Inflammatory macrophage treated with lipopolysaccharide for 4 hours (primary cell): ENCODE measurements at places on chromosomes 5 and 9.

GRCh38 chr9:33164138-33164809 is 2.9 kb downstream of the B4GALT1 start:
- peak; percentile 74 for DNase-seq

GRCh38 chr5:177132136-177133095 is 1.2 kb upstream of the NSD1 start:
- no peak for DNase-seq

DNA sequence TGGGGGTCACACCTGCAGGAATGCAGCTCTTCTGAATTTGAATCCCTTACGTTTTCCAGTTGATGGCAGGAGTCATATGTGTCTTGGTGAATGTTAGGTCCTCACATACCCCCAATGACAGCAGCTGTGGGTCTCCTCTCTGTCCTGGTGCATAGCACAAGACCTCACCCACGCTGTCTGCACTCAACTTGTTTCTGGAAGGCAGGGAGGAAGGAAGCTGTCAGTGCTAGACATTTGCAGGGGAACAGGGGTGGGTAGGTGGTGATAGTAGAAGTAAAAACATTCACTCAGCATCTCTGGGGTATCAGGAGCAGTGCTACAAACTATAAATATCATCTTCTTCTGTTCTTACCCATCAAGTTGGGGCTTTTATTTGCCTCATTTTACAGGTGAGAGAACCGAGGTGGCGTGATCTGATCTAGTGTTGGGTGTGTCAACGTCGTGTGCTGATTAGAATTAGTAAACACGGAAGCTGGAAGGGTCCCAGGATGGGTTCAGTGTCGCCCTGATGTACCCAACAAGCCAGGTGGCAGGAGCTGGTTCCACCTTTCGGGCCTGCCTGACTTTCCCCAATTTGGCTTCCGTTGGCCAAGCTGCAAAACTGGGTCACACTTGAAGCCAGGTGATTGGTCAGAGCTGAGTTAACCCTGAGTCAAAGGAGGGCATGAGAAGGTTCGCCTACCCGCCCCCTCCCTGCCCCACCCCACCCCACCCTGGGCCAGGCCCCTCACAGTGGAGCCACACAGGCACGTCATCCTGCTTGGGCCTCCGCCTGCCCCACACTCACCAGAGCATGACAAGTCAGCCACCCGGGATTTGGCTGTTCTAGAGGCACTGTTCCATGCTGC is 15.8 kb downstream of the ERGIC1 start:
- DNase-seq: peak; percentile 73

- peak; percentile 42 for DNase-seq
These were observed 1.9 kb downstream of the GNAQ start for GRCh38 chr9:78029551-78030295.

- peak; percentile 15 for DNase-seq
These were observed 31.6 kb downstream of the TAF11L14 start for GRCh38 chr5:17665836-17666235.

DNA sequence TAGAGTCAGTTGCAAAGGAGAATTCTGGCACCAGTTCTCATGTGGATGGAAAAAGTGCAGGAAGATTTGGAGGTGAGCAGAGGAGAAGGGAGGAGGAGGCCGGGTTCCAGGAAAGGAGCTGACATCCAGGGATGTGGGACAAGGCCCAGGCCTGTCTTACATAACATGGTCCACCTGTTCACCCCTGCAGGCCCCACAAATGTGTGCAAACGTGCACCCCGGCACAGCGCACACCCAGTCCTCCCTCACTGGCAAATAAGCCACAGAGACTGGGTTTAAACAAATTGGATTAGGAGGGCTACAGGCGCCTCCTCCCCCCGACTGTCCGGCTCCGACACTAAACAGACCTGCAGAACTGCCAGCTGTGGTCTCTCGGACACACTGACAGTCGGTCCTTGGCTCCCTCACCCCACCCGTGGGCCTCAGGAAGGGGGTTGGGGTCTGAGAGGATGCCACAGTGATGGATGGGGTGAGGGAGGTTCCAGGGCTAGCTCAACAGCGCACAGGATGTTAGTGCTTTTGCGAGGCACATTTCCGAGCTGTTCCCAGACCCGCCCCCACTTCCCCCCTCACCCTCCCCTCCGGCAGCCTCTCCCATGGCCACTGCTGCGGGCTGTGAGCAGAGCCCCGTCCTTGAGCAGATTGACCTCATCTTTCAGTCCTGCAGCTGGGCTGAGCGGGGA is 43.4 kb upstream of the IL17B start:
- no peak for DNase-seq

- no peak for DNase-seq
These were observed 170.7 kb downstream of the TSSK1B start for GRCh38 chr5:113264046-113264445.

GRCh38 chr5:139037732-139038131 is 160.4 kb downstream of the SIL1 start:
- no peak for DNase-seq

- DNase-seq: peak; percentile 67
These were observed 31.8 kb upstream of the FGF1 start for GRCh38 chr5:142717582-142718215.

DNA sequence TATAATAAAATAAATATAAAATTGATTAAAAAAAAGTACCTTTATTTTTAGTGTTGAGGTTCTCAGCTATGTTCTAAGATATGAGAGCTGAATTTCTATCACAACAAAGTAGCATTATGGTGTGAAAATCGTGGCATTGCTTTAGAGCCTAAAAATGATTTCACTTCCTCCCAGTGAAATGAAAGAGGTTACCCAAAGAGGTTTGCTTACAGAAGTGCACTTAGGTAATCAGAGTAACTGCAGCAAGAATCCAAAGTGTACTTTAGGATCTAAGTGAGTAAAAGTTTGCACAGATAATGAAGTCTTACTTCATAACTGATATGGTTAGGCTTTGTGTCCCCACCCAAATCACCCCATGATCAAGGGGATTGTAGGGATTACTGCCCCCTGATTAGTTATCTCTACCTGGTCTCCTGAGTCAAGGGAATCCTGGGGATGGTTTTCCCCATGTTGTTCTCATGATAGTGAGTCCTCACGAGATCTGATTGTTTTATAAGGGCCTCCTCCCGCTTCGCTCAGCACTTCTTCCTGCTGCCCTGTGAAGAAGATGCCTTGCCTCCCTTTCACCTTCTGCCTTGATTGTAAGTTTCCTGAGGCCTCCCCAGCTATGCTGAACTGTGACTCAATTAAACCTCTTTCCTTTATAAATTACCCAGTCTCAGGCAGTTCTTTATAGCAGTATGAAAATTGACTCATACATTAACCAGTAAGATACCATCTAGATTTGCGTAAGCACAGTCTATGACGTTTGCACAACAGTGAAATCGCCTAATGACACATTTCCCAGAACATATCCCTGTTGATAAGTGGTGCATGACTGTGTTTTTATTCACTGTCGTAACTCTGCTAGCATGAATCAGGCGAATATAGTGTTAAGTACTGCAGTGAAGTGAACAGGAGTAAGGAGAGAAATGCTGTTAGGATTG is 40.3 kb upstream of the LRRC70 start:
- peak; percentile 75 for DNase-seq

DNA sequence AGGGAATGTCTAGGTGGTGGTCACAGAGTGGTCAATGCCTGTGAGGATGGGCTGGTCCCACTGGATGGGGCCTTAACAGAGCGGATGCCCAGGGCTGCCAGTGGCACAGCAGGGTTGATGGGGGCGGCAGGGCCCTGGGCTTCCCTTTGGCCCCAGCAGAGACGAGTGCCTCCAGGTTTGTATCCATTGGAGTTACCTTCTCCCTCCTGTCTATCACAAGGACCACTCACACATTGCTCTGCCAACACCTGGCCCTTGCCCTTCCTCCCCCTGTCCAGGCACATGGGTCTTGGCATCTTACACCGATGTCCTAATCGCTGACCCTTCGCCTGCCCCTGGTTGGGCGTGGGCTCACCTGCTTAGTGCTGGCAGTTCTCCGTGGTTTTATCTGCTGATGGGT is 26.2 kb upstream of the IRX4 start:
- DNase-seq: no peak

DNA sequence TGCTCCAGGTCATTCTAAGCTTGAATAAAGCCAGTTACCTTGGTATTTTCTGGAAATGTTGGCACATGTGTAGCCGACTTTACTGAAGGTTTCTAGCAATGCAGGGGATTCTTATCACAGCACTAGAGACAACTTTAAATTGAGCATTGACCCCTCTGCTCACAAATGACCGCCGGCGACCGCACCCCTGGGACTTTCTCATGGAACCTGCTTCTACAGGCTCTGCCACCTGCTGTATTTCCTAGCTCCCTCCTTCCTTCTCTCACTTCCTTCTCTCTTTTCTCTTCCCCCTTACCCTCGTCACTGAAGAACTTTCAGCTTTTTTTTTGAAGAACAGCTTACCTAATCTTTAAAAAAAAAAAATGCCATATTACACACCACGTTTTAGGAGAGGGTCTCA is 30.9 kb upstream of the DAB2 start:
- DNase-seq: no peak

DNA sequence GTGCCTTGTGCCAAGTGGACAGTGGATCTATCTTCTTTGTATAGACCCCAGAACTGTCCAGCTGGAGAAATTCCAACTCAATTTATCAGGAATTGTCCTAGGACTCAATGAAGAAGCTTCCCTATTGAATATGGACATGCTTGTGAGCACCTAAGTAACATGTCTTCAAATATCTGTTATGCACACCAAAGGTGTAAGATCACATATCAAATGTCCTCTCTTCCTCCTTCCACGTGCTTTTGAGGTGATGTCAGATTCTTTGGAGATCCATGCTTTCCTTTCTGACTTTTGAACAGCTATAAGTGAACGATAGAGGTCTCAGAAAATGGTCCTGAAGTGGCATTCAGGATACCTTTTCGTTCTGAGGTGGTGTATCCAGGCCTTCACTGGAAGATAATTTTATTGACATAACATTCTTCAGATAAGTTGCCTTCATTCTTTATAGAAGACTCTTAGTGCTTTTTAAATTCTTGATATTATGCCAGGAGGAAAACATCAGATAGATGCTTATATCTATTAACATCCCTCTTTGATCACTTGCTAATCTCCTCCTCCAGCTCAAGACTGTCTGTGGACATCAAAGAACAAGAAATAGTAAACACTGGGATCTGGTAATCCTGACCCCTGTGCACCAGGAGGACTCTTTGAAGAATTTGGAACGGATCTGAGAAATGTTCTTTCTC is 246.4 kb downstream of the SMARCA2 start:
- DNase-seq: no peak

DNA sequence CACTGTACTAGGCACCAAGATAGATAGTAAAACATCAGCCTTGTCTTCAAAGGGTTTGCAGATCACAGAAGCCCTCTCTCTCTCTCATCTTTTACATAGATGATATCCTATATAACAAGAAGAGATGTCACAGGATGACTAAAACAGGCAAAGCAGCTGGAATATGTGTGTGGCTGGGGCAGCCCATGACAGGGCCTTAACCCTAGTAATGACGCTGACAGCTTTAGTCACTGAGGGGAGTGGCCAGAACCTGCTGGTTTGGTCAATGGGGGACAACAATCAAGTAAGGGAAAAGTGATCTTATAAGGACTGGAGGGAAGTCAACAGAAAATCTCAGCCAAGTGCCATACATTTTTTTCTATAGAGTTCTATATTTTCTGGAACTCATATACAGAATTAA is 41.9 kb upstream of the RIC1 start:
- DNase-seq: peak; percentile 39

- DNase-seq: peak; percentile 39
These were observed 9.1 kb upstream of the MVB12B start for GRCh38 chr9:126317513-126317912.

DNA sequence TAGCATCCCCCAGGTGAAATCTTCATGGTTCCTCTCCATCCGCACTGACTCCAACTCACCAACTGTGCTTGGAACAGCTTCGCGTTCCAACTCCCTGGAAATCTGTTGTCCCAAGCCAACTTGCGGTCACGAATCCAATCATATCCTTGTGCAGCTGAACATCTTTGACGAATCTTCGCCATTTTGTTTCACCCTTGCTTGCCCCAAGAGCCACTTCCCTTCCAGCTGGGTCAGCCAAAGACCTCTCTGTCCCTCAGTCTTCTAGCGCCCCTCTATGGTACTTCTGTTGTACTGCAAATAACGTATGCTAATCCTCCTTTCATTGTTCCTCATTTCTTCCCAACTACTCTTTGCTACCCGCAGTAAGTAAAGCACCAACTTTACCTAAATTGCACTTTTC is 61.0 kb upstream of the TARS1 start:
- DNase-seq: peak; percentile 48

DNA sequence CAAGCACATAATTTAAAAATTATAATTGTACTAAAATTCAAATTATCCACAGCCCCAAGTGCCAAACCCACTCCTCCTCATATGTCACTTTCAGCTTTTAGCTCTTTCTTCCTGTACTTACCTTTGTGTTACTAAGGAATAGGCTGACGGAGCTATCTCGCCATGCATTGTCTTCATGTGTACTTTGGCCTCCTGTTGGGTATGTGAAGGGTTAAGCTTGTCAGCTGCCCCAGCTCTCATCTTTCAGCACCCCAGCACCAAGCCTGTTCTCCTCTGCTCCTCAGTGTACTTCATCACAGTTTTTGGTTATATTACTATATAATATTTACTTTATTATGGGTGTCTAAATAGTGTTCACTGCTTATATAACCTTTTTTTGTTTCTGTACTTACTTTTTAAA is 46.2 kb downstream of the OSTF1 start:
- DNase-seq: no peak

DNA sequence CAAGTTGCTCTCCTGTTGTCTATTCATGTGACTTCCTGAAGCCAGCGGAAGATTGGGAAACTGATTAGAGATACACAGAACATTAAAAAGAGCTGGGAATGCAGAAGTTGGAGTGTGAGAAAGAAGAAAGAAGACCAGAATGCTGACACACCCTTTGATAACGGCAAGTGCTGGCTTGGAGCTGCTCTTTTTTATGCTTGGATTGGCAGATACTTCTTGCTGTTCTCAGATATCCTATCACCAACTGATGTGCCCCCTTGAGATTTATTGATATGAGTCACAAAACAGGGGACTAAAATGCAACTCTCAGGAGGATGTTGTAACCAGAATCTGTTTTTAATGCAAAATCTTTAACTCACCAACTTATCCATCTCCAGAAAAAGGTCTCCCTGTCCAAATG is 56.0 kb upstream of the ASTN2 start:
- no peak for DNase-seq

- no peak for DNase-seq
These were observed 113.3 kb downstream of the CRB2 start for GRCh38 chr9:123469282-123469681.

DNA sequence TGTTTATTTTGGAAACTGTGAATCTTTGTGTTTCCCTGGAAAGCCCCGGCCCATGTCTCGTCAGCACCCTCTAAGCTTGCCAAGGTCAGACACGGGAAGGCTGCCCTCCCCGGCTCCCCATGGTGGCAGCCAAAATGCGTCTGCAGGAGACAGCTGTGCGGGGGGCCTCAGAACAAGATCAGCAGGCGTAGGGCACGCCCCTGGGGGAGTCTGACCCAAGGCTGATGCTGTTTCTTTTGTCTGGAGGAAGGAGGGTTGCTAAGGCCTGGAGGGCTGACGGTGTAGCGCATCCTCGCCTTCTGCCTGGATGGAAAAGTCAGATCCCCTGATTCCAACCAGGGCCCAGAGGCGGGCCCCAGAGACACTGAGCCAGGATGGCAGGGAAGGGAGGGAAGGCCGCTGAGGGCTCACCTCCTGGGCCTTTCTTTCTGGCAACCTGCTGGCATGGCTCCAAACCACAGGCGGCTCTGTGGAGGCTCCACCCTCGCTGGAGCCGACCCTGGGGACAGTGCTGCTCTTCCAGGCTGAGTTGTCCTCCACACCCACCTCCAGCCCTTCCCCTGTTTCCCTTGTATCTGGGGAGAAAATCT is 57.2 kb downstream of the OLFM1 start:
- no peak for DNase-seq
